Stimulated activated CD8-positive, alpha-beta memory T cell treated with anti-CD3 and anti-CD28 coated beads, Interleukin-12 subunit alpha, Interleukin-12 subunit beta, amount 100 ng/mL, for 1 hour (primary cell): ENCODE measurements at places on chromosomes 11 and 22.

DNA sequence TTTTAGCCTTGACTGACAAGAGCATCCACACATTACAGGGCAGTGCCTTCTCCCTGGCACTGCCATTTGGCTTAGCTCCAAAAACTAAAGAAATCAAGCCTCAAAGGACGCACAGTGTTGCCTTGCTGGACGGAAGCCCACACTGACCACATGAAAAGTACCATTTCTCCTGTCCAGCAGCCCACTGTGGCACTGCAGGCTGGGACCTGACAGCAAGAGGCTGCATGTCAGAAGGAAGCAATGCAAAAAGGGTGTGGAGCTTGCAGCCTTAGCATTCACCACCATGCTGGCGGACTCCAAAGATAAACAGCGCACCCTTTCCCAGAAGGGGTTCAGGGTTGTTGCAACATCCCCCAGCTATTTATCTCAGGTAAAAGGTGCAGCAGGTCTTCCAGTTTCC is 109.3 kb upstream of the BMAL1 start:
- DNase-seq, result no peak

- no peak for DNase-seq
Observed at GRCh38 chr11:67282155-67282875, 6.8 kb upstream of the ANKRD13D start.

DNA sequence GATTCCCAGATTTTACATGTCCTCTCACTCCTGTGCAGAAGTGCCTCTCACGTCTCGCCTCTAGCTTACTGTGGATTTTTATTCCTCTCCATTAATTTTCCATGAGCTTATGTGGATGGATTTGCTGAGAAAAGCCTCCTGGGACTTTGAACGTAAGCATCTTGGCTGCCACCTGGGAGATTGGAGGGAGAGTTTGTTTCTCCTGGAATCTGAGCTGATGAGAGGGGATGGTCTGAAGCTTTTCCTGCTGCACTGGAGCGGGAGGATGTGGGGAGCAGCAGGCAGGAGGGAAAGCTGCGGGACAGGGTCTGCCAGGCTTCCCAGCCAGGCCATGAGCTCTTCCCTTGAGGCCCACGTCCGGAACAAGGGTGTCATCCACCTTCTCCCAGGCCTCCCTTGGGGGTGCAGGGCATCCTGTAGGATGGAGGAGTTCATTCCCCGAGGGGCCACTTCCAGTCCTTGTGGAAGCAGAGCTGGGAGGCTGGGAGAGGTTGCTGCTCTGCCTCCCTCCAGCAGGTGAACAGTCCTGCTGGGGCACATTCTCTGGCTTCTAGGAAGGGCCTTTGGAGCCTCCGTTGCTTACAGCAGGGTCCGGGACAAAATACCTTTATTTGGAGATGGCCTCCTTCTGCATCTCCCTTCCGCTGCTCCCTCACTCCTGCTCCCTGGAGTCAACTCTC is 3.6 kb upstream of the SHANK2 start:
- no peak for DNase-seq

- no peak for DNase-seq
Observed at GRCh38 chr22:40415531-40416266, 45.3 kb downstream of the SGSM3 start.

DNA sequence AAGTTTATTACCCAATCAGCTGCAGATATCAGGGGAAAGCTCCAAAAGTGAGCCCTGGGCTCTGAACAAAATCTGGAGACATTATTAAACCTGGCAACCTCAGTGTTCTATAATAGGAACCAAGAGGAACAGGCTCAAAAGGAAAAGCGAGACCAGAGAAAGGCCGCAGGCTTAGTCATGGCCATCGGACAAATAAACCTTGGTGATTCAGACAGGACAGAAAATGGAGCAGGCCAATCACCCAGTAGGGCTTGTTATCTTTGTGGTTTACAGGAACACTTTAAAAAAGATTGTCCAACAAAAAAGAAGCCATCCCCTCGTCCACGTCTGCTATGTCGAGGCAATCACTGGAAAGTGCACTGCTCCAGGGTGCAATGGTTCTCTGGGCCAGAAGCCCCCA is 7.7 kb upstream of the PANX1 start:
- DNase-seq, result no peak

DNA sequence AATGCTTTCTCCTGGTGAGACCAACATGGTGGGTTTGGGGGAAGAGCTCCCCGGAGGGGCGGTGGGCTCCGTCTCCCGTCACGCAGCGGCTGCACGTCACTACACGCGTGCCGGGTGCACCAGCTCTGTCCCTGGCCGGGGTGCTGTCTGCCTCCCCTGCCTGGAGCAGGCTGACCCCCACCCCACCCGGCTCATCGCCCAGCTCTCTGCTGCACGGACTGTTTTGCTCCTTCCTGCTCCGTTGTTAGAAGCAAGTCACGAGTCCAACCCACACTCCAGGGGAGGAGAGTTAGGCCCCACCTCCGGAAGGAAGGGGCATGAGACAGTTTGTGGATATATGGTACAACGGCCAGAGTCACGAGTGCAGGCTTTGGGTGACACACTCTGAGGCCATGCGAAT is 364.9 kb downstream of the BRD1 start:
- DNase-seq, result no peak

GRCh38 chr22:38735126-38735464 is 20.7 kb downstream of the SUN2 start:
- DNase-seq, result no peak

DNA sequence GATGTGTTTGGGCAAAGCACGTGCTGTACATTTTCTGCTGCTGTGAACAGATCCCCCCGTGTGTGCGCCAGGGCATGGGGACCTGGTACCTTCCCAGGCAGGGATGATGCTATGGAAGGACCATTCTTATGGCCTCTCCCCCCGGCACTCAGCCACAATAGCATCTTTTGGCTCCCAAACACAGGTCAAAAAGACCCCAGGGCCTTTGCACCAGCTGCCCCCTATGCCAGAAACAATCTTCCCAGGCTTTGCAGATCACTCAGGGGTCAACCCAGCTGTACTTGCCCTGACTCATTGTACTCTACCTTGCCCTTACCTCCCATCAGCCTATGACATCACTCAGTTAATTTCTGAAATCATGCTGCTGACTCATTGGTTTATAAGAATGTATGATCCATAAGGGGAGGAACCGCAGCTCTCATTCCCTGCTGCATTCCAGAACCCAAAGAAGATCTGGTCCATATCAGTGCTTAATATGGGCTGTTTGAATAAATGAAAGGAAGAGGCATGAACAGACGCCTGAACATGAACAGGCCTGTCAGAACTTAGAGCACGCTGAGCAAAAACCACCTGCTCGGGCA is 100.7 kb downstream of the CELSR1 start:
- no peak for DNase-seq

GRCh38 chr11:1462698-1462975 is 23.9 kb downstream of the MOB2 start:
- DNase-seq, result no peak

GRCh38 chr11:19725379-19726079 is 12.9 kb downstream of the NAV2 start:
- DNase-seq, result no peak

DNA sequence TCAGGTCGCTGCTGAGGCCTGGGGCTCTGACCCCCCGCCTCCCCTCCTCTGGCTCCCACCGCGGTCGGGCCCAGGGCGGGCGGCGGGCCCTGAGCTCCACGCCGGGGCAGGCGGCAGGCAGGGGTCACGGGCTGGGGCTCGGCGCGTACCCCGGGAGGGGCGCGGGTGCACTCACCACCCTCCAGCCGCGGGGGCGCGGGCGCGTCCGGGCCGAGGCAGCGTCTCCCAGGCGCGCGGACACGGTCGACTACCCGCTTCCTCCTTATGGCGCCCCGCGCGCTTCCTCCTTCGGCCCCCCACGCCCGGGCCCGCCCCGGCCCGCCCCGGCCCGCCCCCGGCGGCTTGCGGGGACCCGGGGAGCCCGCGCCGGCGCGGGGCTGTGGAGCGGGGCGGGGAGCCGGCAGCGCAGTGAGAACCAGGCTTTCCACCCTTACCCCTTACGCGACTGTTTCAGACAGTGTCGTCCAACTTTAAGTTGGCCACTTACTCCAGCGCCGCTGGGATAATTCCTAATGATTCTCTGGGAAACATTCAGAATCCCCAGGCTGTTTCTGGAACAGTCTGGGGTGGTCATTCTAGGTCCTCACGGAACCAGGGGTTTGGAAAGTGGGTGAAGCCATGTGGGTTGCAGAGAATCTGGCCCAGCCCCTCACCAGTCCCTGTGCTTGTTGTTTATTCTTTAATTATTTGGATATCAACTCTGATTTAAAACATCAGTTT is at the start of gene BID:
BID (minus strand) TSS at position 264 of the 720 bp plus-strand sequence. CDS start 24,353 bp downstream, outside the sequence.
- DNase-seq, result no peak

- DNase-seq, result no peak
Observed at GRCh38 chr22:29328566-29329500, 13.3 kb upstream of the RASL10A start.

- DNase-seq, result no peak
Observed at GRCh38 chr11:43952401-43953342, 10.2 kb downstream of the C11orf96 start.

DNA sequence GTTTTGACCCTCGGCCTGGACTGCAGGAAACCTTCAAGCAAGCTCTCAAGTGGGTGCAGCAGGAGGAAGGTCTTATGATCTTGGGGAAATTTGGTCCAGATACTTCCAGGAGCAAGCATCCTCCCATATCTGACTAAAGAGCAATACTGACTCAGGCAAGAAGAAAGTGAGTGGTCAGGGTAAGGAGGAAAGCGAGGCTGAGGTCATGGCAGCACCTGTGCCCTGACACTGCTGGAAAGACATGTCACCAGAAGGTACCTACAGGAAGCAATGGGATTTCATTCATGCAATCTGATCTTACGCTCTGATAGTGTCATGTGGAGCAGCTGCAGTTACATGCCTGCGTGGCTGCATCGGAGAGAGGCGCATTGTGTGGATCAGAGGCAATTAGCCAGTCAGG is 6.5 kb upstream of the TOP3B start:
- DNase-seq, result no peak

DNA sequence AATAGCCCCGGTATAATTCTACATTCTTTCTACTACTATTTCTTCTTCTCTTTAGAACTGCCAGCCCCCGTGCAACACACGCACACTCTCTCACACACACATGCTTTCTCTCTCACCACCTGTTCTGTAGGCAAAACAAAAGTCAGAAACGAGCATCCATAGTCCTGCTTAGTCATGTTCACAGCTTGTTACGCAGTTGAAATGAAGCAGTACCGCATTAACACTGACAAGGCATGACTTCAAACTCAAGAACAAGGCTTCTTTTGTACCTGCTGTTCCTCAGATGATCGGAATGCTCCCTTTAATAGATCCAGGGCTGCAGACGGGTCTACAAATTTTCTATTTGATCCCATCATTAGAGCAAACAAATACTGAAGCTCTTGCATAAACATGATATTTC is 42.2 kb downstream of the USP28 start:
- DNase-seq, result no peak

DNA sequence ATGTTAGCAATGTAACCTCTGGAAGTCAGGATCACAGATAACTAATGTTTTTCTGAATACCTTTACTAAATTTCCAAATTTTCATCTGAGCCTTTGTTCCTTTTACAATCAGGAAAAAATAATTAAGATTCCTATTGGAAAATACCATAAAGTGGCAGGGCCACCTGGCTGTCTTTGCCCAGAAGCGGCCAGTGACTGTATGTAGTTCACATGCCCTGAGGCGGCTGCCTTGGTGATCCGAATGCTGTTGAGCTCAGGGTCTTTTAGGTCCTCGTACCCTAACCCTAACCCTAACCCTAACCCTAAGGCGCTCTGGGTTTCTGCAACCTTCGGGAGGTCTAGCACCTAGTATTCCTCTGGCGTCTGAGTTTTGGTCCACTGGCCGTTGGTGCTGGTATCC is 8.5 kb upstream of the ARFGAP3 start:
- no peak for DNase-seq

DNA sequence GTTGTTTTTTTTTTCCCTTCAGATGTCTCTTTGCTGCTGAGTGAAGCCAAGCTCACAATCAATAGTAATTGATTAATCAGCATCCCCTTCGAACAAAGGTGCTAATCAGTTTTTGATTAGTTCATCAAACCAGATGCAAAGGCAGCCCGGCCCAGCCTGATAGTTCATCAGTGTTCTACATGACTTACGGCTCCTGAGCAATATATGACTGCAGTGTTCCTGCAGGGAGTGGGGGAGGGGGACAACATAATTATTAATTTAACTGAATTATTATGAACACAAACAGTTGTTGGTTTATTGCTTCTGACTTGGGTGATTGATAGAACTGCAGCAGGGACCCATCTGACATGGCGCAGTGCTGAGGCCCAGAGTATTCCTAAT is 315.3 kb downstream of the CADM1 start:
- DNase-seq, result no peak

GRCh38 chr22:31287818-31288495 is 4.3 kb downstream of the PIK3IP1 start:
- DNase-seq, result no peak

DNA sequence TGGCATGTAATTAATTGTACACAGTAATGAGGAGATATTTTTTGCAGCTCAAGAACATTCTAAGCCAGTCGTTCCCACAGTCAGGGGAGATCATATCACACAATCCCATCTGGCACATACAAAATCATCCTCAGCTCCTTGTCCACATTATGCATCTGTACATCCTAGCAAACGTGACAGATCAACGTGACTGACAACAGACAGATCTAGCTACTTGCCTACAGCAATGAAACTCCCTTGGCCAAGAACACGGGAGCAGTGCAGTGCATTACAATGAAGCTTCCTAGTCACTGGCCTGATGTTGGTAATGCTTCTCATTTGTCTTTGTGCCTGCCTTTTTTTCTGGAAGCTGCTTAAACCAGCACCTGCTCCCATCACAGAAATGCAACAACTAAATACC is 24.5 kb upstream of the GUCY1A2 start:
- DNase-seq, result no peak

DNA sequence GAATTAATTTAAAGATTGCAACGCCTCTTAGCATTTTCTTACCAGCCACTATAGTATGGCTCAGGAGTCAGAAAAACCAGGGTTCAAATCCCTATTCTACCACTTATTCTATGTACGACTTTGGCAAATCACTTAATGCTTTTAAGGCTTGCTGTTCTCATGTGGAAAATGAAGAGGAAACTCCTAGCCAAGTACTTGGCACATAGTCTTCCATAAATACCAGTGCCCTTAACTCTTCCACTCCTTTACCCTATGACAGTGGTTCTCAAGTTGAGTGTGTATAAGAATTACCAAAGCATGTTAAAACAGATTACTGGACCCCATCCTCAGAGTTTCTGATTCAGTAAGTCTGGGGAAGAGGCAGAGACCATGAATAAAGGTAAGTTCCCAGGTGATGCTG is 107.6 kb downstream of the RBFOX2 start:
- DNase-seq, result no peak

GRCh38 chr11:15114501-15115475 is at the start of gene INSC:
Gene INSC, plus strand, starts transcription at chr11:15114923. Its CDS starts 34,252 bp downstream, at chr11:15149175.
- no peak for DNase-seq

DNA sequence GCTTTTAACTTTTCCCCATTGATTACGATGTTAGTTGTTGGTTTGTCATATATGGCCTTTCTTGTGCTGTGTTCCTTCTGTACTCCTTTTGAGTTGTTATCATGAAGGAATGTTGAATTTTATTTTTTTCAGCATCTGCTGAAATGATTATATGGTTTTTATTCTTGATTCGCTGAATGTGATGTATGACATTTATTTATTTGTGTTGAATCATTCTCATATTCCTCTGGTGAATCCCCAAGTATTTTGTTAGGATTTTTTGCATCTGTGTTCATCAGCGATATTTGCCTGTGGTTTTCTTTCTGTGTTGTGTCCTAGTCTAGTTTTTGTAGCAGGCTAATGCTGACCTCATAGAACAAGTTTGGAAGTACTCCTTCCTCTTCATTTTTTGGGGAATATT is 78.2 kb downstream of the GGT1 start:
- DNase-seq, result no peak
